NCI-H2081 treated with DMSO at 0.1 percent for 48 hours (cell line): ENCODE measurements at places on chromosomes 3 and 15.

GRCh38 chr15:88323976-88324740, 67.6 kb upstream of the NTRK3 start:
- no peak for DNase-seq

- DNase-seq = no peak
Measured at GRCh38 chr3:129561619-129562248, 18.8 kb downstream of the H1-8 start.

- DNase-seq = no peak
Measured at GRCh38 chr3:38264779-38265178, 833 bp upstream of the SLC22A13 start.

- no peak for DNase-seq
Measured at GRCh38 chr15:30044377-30044776, 38.4 kb upstream of the GOLGA8J start.

DNA sequence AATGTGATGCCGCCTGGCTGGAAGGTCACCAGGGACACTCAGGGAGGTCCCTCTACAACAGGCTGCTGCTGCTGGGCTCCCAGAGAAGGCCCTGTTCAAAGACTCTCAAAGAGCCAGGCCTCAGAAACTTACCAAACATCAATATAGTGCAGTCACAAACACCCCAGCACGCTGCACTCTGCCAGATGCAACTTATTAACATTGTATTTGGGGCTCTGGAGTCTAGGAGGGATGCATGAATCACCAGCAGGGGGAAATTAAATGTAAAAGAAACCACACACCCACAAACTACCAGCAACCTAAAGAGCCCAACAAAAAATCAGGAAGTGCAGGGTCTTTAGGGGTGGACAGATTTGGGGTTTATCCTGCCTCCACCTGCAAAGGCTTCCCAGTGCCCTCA, 74.6 kb upstream of the SPATA12 start:
- DNase-seq = no peak
